Myometrial cell (primary cell): ENCODE measurements at places on chromosomes 3 and 15. TPM values are rescaled to one million over a fixed set of nuclear protein-coding genes. Genes with fewer than 3 reads are reported as not detected.

CAV3 gene
- not detected in 2 replicates for total RNA-seq

RGMA gene
- under 0.01 and 0.35 TPM in 2 replicates for total RNA-seq

C2CD4B gene
- not detected in 2 replicates for total RNA-seq

TMEM158 gene
- 83.0 and 89.3 TPM in 2 replicates for total RNA-seq

FSIP1 gene
- total RNA-seq, result 1.4 and 1.6 TPM in 2 replicates

FAM174B gene
- 0.18 and 0.29 TPM in 2 replicates for total RNA-seq

EPB42 gene
- total RNA-seq, result not detected in 2 replicates

LRRC28 gene
- total RNA-seq, result 28.0 and 43.5 TPM in 2 replicates
